ENCODE measurements at places on chromosomes 5 and 9.
A peak's percentile ranks its signal among the peaks of the same experiment; 100 is the strongest.

GRCh38 chr9:94934816-94935328, 208.4 kb downstream of the AOPEP start:
- DNase-seq = no peak

DNA sequence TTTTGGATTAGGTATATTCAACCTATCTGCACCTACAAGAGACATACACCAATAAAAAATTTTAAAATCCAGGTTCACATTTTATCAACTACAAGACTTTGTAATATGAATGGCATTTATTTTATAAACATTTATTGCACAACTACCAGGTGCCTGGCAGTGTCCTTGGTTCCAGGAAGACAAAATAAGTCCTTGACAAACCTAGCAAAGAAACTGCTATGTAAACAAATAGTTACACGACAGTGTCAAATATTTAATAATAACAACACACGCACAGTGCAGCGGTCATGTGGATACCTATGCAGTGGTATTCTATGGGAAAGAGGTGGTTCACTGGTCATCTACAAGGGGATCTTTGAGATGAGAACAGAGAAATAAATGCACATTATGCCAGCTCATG, 120.7 kb downstream of the MYO10 start:
- no peak for DNase-seq

GRCh38 chr5:135395451-135395850, 3.6 kb downstream of the MACROH2A1 start:
- DNase-seq = no peak

DNA sequence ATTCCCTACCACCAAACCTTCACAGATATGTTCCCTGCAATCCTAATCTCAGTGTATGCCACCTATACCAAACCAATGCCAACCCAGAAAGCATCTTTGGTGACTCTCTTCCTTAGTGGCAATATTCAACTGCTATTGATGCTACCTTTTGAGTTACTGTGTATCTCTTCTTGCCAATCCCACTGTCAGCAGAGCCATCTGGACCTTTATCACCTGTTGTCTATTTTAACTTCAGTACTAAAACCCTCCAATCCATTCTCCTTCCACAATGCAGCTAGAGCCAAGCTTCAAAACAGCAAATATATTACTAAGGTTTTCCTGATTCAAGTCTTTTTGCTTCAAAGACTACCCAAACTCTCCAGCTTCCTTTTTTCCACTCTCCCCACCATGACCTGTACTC, 777.2 kb upstream of the DMAC1 start:
- DNase-seq = no peak

GRCh38 chr5:67161767-67162166, 34.8 kb downstream of the CD180 start:
- DNase-seq = no peak

DNA sequence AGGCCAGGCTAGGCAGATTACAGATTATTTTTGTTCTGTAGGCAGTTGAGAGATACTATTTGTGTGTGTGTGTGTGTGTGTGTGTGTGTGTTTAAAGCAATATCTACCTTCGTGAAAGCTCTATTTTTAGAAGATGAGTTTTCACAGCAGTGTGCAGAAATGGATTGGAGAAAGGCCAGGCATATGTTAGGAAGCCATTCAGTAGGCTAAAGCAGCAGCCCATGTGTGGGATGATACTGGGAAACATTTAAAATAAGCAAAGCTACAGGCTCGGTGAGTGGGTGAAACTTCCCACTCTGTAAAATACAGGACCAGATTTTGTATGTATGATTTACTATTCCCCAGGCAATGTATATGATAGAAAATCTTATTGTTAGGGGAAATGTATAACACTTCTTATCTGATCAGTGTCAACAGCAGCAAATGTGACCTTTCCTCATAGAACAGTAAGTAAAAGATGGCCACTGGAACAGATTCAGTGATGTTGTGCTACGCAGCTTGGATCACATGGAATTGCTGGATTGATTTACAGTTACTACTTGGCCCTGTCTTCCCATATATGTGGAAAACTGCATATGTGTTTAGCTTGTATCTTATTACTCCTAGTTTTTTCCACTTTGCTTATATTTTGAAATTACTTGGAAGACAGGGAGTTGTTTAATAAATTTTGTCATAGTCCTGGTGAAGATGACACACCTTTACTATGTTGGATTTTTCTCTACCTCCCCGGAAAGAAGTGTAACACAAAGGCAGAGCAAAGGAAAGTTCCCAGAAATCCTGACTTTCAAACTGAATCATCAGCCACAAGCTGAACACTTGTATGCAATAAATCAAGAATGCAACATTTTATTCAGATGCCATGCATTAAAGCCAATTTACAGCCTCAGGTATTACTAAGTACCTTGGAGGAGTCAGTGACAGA, 1077.7 kb upstream of the SEMA6A start:
- DNase-seq = no peak

GRCh38 chr5:24642022-24642421, 2.8 kb downstream of the CDH10 start:
- peak; percentile 16 for DNase-seq

DNA sequence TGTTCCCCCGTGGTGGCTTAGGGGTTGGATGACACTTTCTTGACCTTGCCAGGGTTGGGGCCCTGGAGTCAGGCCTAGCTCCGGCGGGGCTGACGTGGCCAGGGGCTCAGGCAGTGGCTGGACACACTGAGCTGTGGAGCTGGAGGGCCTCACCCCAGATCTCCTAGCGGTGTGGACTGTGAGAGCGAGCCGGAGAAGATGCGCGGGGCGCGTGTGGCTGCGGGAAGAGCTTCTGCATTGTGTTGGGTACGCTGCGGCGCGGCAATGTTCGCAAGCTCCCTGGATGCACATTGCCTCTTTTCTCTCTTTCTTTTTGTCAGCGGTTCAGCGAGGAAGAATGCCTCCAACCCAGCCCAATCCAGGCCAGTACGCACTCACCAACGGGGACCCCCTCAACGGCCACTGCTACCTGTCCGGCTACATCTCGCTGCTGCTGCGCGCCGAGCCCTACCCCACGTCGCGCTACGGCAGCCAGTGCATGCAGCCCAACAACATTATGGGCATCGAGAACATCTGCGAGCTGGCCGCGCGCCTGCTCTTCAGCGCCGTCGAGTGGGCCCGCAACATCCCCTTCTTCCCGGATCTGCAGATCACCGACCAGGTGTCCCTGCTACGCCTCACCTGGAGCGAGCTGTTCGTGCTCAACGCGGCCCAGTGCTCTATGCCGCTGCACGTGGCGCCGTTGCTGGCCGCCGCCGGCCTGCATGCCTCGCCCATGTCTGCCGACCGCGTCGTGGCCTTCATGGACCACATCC, 4.8 kb downstream of the NR2F1 start:
- DNase-seq = peak; percentile 51

GRCh38 chr5:121841892-121842291, 9.8 kb upstream of the FTMT start:
- DNase-seq = peak; percentile 10
